ENCODE measurements at places on chromosomes 7 and 10.

DNA sequence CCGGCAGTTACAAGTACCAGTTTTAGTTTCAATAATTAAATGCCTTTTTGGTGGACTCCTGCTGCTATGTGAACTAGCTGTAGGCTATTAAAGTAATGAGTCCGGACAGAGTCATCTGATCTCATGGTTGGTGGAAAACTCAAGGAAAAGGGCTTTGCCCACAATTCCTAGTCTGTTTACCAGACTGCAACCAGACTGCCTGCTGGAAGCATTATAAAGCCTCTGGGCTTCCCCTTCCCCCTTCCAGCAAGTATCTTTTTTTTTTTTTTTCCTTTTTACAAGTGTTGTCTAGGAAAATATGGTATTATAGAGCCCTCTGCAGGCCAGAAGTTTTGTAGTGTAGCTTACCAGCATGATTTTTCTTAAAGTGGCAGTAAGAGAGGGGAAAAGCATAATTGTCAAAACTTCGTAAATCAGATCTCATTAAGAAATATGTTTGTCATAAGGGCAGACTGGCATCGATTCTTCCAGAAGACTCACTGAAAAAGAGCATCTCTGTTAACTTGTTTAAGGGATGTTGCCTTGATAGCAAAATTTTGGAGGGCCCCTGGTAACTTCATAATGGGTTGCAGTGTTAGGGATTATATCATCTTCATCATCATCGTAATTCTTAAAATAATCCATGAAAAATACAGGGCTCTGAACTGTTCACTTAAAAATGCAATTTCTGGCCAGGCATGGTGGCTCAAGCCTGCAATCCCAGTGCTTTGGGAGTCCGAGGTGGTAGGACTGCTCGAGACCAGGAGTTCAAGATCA, 181.3 kb downstream of the TAX1BP1 start:
- ATAC-seq, result no peak

DNA sequence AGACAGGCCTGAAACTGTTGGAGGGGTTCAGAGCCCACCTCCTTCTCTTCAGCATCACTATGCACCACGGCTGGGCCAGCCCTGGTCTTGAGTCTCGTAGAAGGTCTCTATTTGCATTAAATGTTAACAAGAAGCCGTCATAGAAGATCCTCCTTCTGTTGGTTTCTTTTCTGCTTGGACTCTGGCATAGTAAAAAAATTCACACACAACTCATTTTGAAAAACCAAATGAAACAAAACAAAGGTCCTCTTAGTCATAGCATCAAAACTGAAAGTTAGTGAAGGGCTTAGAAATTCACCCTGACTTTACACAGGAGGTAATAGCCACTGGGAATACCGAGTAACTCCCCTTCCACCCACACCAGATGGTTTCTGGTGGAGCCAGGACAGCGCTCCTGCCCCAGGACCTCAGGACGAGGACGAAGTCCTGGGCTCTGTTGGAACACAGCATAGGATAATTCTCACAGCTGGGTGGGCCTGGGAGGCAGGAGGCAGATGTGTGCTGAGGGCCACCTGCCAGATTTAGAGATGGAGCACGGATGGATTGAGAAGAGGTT, 248.4 kb upstream of the KLF6 start:
- peak; percentile 92 for ATAC-seq

GRCh38 chr10:86162036-86162435, 204.6 kb downstream of the GRID1 start:
- ATAC-seq, result no peak

DNA sequence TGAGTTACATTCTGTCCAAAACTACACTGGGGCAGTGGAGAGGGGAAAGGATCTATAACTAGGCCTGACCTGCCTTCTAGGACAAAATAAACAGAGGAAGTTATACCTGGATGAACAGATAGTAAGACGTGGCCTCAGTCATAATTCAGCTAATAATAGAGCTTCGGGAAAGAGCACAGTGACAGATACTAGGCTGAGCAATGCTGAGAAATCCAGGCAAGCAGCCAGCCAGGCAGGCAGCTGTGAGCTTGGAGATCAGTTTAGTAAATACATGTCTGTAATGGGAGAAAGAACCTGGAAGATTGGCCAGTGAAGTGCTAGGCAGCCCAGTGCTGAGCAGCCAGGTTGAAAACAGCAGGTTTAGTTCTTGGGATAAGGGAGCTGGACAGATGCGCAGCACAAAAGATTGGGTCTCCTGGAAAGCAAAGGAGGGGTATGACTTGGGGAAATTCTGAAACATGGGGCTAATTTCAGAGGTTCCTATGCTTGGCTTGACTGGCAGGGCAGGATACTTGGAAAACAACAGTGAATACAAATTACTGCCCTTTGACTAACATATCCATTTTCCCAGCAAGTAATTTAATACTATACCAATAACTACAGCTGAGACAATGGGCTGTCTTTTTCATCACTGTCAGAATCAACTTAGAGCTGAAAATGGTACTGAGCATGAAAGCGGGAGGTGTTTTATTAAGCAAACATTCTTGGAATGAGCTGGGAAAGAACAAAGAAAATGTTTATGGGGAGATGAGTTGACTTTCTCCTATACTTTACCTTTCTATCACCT, 140.8 kb downstream of the DGKB start:
- ATAC-seq, result no peak

DNA sequence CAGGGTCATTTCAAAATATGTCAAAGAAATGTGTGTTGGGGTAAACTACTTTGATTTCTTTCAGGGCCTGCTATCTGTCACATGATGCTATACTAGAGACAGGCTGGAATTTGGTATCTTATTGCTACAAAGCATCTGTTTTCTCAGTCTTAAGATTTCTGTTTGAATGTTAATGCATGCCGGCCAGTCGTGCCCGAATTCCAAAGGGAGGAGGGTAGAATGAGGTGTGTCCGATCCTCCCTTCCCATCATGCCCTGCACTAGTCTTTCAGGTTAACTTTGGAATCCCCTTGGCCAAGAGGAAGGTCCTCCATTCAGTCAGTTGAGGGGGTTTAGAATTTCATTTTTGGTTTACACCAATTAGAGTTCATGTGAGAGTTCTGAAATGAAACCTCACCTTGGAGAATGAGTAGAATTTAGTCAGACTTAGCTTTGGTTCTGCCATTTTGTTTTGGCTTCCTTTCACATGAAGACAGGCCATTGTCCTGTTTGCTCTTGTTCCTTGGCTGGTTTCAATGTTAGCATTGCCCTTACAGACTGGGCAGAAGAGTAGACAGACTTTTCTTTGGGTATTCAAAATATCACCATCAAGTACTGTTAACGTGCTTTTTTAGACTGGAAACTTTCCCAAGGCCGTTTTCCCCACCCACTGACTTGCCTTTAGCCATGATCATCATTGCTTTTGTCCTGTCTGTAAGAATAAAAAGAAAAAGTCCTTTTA, 95.8 kb downstream of the CAMK1D start:
- no peak for ATAC-seq

DNA sequence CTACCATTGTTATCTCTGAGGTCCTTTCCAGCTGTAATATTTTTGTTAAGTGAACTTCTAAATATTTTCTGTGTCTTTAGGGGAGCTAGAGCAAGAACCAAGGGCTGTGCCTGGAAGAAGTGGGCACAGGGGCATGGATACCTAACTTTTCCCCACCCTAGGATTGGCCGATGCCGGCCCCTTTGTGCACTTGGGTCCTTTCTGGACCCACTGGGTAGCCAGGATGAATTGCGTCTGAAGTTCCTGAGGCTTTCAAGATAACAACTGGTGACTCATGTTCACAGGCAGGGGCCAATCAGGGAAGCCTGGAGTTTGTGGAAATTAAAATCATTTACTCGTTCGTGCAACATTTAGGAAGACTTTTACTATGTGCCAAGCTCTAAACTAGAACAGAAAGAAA, 758 bp downstream of the DPCD start:
- ATAC-seq, result no peak

- ATAC-seq, result no peak
Measured at GRCh38 chr7:119640861-119641260, 632.1 kb upstream of the KCND2 start.

DNA sequence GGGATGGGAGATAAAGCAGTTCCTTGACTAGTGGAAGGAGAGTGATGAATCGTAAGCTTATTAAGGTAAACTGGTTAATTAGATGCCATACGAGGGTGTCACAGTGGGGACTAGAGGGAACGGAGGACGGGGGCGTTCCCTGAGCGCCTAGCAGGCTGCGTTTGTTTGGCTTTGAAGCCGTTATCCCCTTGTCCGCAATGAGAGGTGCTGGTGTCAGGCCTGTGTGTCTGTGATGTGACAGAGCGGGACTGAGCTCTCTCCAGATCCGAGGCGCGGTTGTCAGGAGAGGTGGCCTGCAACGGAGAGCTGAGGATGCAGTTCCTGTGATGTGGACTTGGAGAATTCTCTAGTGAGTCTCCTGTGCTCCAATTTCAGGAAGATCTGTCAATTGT, 60.0 kb upstream of the PRPS1L1 start:
- ATAC-seq, result no peak

GRCh38 chr7:15692501-15693020, 6.1 kb upstream of the MEOX2 start:
- no peak for ATAC-seq

GRCh38 chr10:31607481-31607880, 288.5 kb downstream of the ZEB1 start:
- ATAC-seq, result no peak

DNA sequence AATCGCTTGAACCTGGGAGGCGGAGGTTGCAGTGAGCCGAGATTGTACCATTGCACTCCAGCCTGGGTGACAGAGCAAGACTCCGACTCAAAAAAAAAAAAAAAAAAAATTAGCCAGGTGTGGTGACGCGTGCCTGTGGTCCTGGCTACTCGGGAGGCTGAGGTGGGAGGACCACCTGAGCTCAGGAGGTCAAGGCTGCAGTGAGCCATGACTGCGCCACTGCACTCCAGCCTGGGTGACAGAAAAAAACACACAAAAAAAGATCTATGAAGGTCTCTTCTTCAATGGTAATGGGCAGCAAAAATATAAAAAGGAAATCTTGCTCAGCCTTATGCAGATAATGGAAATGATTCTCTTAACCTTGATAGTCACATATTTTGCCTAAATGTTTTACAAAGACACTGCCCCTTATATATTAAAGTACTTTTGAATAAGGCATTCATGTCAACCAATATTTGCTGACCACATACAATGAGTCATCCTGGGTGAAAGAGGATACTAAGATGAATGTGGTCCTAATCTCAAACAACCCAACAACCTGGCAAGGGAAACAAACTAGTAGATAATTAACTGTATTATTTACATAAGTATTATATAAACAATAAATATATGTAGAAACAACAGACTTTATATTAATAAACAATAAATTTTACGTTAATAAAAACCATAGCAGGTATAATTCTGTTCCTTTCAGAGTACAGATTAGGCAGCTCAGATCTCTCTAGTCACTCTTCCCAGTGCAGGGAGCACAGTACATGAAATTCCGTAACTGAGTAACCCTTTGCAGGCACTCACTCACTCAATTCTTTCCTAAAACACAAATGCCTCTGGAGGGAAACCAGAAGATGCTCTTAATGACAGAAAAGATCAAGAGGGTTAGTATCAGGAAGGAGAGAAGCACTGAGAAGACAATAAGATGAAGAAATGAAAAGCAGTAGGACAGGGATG, 8.1 kb downstream of the TOMM7 start:
- no peak for ATAC-seq

DNA sequence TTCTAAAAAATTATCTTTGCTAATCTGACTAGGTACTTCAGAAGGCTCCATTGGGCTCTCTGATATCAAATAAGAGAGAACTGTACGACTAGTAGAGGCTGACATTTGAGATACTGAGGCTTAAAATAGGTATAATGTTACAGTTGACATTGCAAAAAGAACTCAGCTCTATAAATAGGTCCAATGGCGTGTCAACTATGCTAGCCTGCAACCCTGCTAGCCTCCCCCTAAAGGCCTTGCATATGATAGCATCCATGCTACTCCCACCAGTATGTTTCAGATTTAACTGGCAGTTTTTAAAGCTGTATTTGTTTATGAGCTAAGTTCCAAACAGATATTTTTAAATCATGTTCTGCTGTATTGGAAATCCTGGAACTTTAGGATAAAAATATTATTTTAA, at the start of gene PPP1R3A:
Gene PPP1R3A, minus strand, starts transcription at position 64 of the 400 bp plus-strand sequence. Its CDS starts 13 bp downstream, at position 51.
- no peak for ATAC-seq

DNA sequence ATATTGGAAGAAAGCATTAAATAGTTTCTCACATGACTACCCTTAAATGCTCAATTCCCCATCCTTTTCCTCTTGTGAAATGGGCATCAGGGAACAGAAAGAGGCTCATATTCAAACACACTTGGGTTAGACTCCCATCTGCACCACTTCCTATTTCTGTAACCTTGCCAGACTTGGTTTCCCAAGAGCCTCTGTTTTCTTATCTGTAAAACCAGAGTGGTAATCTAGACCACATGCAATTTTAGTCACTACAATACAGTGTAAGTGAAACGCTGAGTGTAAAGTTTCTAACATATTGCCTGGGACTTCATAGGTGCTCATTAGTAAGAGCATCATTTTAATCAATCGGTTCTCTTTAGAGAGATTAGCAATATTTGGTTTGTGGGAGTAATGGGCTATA, 136.3 kb downstream of the SORCS1 start:
- no peak for ATAC-seq

DNA sequence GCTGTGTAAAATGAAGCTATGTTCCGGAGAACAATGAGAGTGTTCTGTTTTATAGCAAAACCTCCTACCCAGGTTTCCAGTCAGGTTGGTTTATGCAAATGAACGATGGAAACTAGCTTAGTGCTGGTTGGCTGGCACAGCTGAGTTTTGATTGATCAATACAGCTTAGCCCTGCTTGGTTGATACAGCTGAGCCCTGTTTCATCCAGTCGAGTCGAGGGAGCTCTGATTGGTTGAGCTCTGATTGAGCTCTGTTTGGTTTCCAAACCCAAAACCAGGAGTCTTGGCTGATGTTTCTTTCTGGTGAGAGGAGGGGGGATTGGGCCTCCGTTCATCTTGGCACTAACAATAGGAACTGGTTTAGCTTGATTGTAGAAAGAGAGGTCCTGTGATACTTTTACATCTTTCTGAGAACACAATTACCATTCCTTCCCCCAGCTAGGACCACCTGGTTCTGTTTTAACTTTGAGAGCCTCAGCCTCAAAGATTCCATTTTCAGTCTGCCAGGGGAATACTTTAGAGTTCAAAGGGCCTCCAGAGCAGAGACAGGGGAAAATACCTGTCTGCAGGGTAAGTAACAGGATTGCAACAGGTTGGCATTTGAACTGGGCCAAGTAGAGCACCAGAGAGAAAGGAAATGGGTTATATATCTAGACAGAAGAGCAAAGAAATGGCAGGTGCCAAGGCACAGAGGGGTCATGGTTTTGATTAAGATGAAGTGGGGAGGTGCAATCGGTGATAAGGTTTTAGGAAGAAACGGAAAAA, 210.9 kb downstream of the GRM8 start:
- no peak for ATAC-seq

GRCh38 chr7:81064426-81064825, 145.6 kb upstream of the SEMA3C start:
- no peak for ATAC-seq

All from activated CD4-positive, CD25-positive, alpha-beta regulatory T cell treated with anti-CD3 and anti-CD28 coated beads, Interleukin-2, amount 50 U/mL, for 24 hours (primary cell).